Thoracic aorta (tissue), 2 donors: ENCODE measurements at places on chromosomes 2 and 18. TPM values are rescaled to one million over a fixed set of nuclear protein-coding genes. Genes with fewer than 3 reads are reported as not detected.

The MAP3K19 gene
- total RNA-seq: not detected

The DYNAP gene
- not detected for total RNA-seq

The COLEC12 gene
- 21.3 TPM for total RNA-seq

The ABHD1 gene
- not detected for total RNA-seq

The DNPEP gene
- total RNA-seq: 42.7 TPM

The ACVR1C gene
- total RNA-seq: not detected

The SIX3 gene
- 0.14 TPM for total RNA-seq
